ENCODE measurements at places on chromosomes 16 and 17.

- DNase-seq, result no peak
These were observed 7.5 kb upstream of the ITGAD start for GRCh38 chr16:31385680-31386079.

GRCh38 chr16:84759061-84759460, 59.3 kb downstream of the USP10 start:
- no peak for DNase-seq

DNA sequence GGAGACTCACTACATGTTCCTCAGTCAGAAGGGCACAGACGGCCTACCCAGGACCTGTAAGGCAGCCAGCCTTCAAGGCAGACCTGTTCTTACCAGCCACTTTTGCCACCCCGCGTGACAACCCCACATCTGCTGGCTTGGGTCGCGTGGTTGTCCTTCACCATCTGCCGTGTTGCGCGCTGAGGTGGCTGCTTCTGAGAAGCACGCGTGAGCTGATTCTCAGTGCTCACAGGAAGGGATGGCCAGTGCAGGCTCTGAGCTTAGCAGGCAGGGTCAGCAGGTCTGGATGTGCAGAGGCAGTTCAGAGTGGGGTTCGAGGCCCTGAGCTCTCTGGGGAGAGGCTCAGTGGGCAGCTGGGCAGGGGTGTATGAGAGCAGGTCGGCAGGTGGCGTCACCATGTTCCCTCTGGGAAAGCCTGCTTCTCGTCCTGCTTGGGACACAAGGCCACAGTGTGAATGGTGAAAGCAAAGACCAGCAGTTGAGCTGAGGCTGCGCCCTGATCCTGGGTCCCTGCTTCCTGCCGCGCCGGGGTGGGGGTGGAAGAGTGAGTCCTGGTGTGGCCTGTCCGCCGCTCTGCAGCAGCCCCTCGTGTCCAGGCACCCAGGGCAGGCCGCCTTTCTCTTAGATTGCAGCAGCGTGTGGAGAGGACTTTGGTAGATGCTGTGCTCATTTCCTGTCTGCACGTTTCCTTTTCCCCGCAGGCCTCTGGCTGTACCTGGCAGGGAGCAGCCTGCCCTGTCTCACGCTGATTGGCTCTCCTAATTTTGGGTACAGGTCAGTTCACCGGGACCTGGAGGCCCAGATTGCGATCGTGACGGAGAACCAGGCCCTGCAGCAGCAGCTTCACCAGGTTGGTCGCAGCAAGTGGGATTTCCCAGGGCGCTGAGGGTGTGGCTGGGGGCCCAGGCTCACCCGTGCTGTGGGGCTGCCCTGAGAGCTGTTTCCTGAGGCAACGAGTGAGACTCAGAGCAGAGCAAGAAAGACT, 36.0 kb downstream of the PGS1 start:
- DNase-seq, result no peak

GRCh38 chr17:65202844-65203571, 65.8 kb downstream of the RGS9 start:
- no peak for DNase-seq

- no peak for DNase-seq
These were observed 2.7 kb downstream of the GCGR start for GRCh38 chr17:81806461-81807209.

GRCh38 chr17:9959377-9959981, 54.4 kb upstream of the RCVRN start:
- peak; percentile 84 for DNase-seq

DNA sequence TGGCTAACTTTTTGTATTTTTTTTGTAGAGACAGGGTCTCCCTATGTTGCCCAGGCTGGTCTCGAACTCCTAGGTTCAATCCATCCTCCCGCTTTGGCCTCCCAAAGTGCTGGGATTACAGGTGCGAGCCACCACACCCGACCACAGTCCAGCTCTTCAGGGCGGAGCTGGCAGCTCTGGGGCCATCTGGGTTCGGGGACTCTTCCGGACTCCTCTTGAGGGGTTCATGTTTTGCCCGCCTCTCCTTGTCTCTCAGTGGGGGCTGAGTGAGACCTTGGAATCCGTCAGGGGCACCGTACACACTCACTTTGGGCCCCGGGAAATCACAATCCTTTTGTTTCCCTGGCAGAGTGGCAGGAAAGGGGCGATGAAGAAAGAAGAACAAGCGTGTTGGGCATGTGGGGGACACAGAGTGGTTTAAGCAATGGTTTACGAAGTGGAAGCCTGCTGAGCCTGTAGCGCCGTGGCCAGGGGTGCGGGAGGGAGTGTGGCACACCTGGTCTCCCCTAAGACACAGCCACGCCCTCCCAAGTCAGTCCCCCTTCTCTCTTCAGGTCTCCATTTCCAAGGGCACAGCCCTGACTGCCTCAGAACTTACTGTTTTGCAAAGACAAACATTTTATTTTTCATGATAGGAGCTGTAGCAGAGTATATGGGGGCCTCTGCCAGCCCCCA, 26.1 kb downstream of the TNS4 start:
- no peak for DNase-seq

DNA sequence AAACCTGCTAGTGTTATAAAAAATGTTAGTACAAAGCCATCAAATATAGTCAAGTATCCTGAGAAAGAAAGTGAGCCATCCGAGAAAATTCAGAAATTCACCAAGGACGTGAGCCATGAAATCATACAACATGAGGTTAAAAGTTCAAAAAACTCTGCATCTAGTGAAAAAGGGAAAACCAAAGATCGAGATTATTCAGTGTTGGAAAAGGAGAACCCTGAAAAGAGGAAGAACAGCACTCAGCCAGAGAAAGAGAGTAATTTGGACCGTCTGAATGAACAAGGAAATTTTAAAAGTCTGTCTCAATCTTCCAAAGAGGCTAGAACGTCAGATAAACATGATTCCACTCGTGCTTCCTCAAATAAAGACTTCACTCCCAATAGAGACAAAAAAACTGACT, 31.7 kb downstream of the RBBP6 start:
- DNase-seq, result no peak

DNA sequence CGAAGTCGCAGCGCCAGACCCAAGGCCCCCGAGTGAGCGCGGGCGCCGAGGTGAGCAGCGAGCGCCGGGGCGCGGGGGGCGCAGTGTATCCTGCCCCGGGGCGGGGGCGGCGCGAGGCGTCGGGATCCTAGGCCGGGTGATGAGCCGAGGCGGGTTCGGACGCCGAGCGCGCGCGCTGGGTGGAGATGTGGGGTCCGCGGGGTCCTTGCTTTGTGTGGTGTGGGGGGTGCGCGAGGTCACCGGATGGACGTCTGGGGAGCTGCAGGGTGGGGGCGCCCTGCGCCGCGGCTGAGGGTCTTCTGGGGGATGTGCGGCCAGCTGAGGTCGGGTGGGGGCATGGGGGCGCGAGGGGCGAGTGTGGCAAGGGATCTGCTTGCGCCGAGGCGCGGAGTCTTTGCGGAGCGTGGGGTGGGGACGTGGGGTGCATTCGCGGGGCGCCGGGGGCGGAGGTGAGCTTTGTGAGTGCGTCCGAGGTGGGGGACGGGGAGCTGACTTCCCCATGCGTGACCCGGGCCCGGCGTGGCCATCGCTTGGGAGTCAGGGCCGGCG, 560 bp downstream of the RAI1 start:
- no peak for DNase-seq

DNA sequence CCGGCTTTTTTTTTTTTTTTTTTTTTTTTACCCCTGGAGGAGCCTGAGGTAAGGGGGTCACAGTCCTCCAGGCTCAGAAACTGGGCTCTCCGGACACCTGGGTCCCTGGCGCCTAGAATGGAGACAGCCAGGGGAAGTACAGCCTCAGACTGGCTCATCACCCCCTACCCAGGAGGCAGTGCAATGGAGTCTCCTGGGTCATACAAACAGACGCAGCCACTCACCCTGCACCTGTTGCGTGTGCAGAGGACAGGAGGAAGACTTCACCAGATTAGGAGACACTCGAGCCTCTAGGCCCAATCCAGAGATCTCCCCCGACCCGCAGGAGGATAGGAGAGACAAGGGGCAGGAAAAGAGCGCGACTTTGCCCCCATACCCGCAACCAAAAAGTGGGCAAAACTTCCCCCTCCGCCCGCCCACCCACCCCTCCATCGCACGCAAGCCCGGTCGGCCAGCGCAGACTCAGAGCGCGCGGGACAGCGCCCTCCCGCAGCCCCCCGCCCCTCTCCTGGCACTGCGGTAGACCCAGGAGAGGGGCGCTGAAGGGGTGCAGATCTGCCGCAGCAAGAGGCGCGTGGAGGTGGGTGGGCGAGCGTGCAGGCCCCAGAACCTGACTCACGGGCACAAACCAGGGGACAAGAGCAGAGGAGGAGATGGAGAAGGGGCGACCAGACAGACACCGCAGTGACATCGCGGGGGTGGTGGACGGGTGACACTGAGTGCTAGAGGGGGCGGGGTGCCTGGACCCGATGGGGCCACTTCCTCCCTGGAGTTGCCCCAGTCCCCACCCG, 900 bp downstream of the HAP1 start:
- DNase-seq, result no peak

DNA sequence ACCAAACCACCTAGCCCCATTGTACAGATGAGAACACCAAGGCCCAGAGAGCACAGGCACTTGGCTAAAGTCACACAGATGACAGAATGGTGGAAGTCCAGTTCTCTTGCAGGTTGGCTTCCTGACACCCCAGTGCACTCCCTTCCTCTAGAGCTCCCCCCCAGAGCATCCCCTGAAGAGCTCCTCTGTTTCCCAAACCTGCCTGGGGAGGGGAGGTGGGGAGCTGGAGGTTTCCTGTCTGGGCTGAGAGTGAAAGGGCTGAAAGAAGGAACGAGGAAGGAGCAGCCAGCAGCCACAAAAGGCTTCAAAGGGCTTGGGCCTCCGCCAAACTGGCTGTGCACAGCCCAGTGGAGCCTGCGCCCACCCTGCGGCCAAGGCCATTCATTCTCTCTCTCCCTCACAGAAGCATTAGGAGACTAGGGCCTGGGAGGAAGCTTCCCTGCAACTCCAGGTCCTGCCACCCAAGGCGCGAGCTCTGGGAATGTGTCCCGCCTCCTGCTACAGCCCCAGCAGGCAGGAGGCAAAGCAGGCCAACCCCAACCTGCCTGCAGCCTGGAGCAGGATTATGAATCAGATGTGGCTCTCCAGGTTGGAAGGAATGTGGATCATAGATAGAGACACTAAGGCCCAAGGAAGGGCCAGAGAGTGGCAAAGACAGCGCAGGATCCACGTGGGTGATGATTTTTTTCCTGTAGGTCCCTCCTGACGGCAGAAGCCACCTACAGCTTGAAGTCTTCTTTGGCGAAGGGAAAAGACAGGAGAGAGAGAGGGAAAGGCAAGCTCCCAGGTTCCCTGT, 913 bp downstream of the SLC13A5 start:
- no peak for DNase-seq

- DNase-seq, result no peak
These were observed 34.5 kb downstream of the TNFRSF13B start for GRCh38 chr17:16937431-16937830.

DNA sequence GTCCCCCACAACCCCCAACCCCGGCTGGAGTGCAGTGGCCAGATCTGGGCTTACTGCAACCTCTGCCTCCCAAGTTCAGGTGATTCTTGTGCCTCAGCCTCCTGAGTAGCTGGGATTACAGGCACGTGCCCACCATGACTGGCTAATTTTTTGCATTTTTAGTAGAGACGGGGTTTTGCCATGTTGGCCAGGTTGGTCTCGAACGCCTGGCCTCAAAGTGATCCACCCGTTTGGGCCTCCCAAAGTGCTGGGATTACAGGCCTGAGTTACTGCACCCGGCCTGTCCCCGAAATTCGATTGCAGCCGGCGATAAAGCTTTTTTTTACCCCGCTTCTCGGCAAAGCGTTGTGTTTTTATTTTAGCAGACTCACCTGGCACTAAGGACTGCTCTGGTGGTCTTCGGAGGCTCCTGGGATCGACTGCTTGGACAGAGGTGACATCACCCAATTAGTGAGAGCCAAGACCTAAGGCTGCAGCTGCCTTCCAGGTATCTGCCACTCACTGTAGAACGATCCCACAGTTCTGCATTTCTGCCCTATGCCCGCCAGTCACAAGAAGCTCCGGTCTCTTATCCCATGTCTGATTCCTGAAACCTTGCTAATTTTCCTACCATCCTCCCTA, 82.2 kb upstream of the ARL4D start:
- no peak for DNase-seq

- DNase-seq, result no peak
These were observed 202.6 kb downstream of the RBFOX3 start for GRCh38 chr17:79408251-79408650.

- DNase-seq, result no peak
These were observed 41.1 kb downstream of the BAHCC1 start for GRCh38 chr17:81436294-81436849.

GRCh38 chr16:11205065-11205699, 50.8 kb downstream of the SOCS1 start:
- DNase-seq, result no peak

GRCh38 chr16:87240211-87241136, 76.7 kb downstream of the C16orf95 start:
- no peak for DNase-seq

- peak; percentile 89 for DNase-seq
These were observed 27.4 kb upstream of the SLC38A10 start for GRCh38 chr17:81322271-81323082.

DNA sequence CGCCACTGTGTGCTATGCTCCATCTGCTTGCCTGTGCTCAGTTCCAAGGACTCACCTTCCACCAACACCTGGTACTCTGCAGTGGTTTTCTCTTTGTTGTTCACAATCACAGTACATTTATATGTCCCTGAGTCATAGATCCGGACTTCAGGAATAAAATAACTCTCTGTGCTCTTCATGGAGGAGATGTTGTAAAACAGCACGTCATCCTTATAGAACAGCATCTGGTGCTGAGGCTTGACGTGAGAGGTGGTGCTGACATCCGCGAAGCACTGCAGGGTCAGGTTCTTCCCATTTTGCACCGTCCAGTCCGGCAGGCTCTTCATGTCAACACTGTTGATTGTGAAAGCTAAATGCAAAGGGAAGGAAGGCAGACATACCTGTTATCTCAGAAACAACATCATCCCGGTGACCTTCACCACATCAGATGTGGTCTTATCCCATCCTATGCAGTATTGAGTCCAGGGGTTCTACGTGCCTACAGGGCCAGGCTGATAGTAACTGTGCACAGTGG, 12.8 kb downstream of the PECAM1 start:
- DNase-seq, result no peak

GRCh38 chr16:23052908-23053580, 96.2 kb downstream of the USP31 start:
- DNase-seq, result no peak

GRCh38 chr16:56977216-56977615, 12.1 kb upstream of the NLRC5 start:
- DNase-seq, result no peak

- no peak for DNase-seq
These were observed 18.2 kb upstream of the FASN start for GRCh38 chr17:82116246-82116645.

Measured in GM13976 (cell line).